ENCODE measurements at places on chromosomes 6 and 20.
A peak's percentile ranks its signal among the peaks of the same experiment; 100 is the strongest.

DNA sequence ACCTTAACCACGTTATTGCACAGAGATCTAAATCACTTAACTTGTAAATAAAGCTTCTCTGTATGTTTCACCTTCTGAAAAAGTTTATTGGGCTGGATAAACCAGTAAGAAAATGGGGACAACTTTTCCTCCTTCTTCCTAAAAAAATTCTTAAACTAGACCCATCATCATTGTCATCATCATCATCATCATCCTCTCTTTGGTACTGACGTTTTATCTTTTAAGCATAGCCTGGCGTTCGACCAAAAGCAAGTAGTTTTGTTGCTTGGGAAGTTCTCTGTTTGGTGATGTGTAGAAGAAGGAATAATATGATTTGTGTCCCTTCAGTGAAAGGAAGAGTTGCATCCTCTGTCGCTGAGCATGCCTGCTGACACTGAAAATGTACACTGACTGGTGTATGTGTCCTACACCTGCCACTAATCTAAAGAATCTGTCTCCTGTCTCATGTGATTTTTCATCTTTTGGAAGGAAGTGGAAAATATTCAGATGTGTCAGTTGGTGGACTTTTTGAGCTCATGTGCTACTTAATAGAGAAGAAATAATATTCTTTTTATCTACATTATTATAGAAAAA lies 2.5 kb downstream of the CLVS2 start:
- no peak for DNase-seq

DNA sequence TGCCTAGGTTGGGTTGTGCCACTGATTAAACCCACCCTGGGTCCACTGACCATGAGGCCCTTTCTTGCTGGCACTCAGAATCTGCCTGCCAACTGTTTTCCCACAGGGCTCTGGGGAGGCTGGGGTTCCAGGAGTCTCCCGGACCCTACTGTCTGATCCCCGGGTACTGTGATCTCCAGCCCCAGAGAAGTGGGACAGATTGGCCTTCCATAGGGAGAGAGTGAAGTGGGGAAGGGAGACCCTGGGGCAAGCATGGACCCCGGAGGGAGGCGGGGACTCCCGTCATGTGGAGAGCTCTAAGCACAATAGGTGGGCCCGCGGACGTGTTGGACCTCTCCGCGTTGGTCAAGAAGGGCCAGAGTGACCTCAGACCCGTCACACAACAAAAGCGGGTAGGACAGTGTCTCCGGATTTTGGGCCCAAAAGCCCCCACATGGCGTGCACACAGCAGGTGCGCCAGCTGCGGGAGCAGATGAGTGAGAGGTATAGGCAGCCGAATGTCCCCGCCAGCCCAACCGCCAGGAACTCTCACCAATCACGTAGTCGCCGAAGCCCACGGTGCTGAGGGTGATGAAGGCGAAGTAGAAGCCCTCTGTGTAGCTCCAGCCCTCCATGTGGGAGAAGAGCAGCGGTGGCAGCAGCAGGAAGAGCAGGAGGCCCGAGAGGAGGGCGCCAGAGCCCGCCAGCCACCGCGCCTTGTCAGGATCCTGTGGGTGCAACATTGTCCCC lies 10.6 kb downstream of the KCNK17 start:
- DNase-seq = no peak

GRCh38 chr6:46893648-46894047 lies 28.1 kb downstream of the ADGRF5 start:
- DNase-seq = no peak

GRCh38 chr20:51862796-51863195 lies 60.5 kb upstream of the SALL4 start:
- DNase-seq = no peak

- DNase-seq = no peak
Observed at GRCh38 chr20:57638173-57638894, 18.1 kb upstream of the ZBP1 start.

DNA sequence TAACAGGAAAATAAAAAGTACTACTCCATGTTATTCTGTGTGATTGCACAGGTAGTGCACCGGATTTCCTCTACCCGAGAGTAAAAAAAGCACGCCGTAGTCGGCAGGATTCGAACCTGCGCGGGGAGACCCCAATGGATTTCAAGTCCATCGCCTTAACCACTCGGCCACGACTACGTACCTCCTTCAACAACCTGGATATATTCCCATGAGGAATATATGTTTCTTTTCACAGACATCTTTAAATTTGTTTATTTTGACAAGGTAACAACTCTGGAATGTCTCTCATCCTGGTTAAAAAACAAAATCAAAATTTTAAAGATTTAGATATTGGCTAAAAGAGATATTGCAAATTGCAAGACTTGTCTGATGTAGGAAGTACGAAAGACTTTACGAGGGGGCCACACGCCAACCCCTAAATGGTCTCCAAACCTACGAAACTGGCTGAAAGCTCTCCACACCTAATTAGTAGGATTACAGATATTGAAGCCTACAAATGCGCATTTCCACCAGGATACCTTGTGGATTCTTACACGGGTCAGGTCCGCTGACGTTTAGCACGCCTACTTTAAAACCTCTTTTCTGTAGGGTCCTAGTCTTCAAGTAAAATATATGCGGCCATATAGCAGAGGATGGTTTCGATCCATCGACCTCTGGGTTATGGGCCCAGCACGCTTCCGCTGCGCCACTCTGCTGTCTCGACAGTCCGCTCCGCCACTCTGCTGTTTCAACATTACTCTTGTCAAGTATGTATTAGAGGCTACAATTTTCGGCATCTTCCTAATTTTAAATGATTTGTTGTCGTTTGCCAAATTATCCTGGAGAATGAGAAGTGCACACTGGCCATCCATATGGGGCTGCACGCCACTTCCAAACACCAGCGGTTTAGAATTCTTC lies 52.2 kb upstream of the BTN3A2 start:
- DNase-seq = peak; percentile 83

- DNase-seq = peak; percentile 59
Observed at GRCh38 chr6:43771210-43771857, 1.3 kb downstream of the VEGFA start.

DNA sequence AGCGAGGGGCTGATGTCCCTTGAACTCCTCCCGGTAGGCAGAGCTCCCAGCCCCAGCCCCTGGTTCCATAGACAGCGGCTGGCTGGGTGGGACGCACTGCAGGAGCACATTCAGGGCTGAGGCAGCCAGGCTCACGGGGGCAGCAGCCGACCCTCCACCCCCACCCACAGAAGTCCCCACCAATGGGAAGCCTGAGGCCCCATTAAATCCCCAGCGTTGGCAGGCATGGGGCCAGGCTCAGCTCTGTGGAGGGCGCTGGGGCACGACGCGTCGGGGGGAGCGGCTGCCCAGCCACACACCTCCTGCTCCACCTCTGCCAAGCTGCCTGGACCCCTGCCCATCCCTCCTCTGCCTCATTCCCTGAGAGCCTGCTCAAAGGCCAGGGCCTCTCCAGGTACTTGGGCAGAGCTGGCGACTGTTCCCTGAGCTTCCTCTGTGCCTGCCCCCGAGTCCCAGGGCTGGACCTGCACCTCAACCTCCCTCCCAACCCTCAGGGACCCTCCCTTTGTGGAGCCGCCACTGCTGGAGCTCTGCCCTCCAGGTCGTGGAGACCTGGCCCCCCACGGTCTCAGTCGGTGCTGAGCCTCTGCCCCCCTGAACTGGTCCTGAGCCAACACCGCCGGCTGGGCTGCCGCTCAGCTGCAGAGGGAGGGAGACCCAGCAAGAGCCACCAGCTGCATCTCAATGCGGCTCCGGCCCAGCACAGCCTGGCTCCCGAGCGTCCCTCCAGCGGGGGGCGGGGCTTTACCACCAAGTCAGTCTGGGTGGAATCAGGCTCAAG lies 9.1 kb downstream of the CHRNA4 start:
- no peak for DNase-seq

GRCh38 chr6:91490671-91491301 lies 903.9 kb upstream of the MAP3K7 start:
- DNase-seq = no peak

DNA sequence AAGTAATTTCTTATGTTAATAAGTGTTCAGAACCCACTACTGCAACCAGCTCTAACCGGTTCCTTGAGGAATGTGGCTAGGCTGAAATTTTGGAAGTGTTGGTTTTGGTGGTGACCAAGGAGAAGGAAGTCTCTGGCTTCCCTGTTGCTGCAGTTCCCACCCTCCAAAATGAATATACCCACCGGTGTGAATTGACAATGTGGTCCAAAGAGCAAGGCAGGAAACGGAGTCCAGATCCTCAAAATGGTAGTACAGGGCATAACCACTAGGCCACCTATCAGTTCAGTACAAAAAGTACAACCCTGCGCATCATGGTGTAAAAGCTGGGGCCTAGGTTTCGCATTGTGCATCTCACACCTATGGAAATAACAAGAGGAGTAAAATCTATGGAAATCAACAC lies 2.8 kb downstream of the ADNP start:
- no peak for DNase-seq
